ENCODE measurements at places on chromosomes 13 and 19. TPM values are rescaled to one million over a fixed set of nuclear protein-coding genes. Genes with fewer than 3 reads are reported as not detected.

GRCh38 chr19:57075801-57076492, 43.8 kb upstream of the USP29 start:
- H3K4me1 ChIP-seq = no peaks in the 10 kb centered on the region
- no peak for DNase-seq
- H3K27me3 ChIP-seq = no peaks in the 10 kb centered on the region

- H3K27ac ChIP-seq = no peak overlapping the region
- DNase-seq = no peak
- no peaks in the 10 kb centered on the region for H3K36me3 ChIP-seq
Observed at GRCh38 chr19:48194844-48195830, 24.7 kb downstream of the ZSWIM9 start.

DNA sequence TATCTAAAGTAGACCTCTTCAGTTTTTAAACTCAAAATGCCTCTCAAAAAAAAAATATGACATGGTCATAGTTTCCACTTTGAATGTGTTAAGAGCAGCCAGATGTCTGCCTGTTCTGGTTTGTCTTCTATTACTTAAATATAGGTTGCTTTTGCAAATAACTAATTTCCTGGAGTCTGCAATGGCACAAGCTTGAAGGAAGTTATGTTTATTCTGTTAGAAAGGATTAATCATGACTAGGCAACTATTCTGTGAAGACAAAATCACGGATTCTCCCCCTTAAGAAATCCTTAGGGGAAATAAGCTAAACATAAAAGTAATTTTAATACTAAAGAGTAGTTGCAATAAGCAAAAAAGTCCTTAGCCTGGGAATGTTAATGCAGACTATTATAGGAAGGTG, 26.3 kb downstream of the SKA3 start:
- no peak overlapping the region for H3K4me3 ChIP-seq
- H3K27ac ChIP-seq = no peak overlapping the region
- no peak for DNase-seq
- no peaks in the 10 kb centered on the region for H3K27me3 ChIP-seq
- H3K36me3 ChIP-seq = peaks cover 9% of the 10 kb centered on the region

- H3K4me1 ChIP-seq = peaks cover 31% of the 10 kb centered on the region
- peak overlapping the region; percentile 70 for H3K27ac ChIP-seq
- peak; percentile 78 for DNase-seq
- no peak overlapping the region for H3K4me3 ChIP-seq
- no peaks in the 10 kb centered on the region for H3K27me3 ChIP-seq
Observed at GRCh38 chr19:18194554-18195238, 1.7 kb downstream of the MPV17L2 start.

- no peaks in the 10 kb centered on the region for H3K27me3 ChIP-seq
- H3K4me3 ChIP-seq = no peak overlapping the region
- peaks cover 8% of the 10 kb centered on the region for H3K4me1 ChIP-seq
- no peak overlapping the region for H3K27ac ChIP-seq
- H3K36me3 ChIP-seq = no peaks in the 10 kb centered on the region
- DNase-seq = no peak
Observed at GRCh38 chr19:31335716-31336115, 13.5 kb downstream of the TSHZ3 start.

DNA sequence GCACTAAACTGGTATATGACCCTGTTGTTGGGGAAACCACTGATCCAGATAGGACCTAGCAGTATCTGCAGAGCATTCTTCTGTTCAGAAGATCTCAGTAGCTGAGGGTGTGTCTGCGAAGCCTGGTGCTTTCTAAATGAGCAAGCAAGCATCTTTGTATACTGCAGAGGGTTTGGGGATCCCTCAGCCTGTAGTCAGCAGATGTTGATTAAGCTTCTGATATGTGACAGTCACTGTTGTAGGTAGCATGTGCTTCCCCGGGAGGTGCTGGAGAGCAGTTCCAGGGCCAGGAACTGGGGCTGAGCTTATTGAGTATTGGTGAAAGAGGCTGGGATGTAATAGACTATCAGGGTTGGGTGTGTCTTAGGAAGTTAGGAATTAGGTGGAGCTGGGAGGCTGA, 1.5 kb downstream of the SCAF1 start:
- H3K27ac ChIP-seq = no peak overlapping the region
- no peaks in the 10 kb centered on the region for H3K27me3 ChIP-seq
- no peak overlapping the region for H3K4me3 ChIP-seq

DNA sequence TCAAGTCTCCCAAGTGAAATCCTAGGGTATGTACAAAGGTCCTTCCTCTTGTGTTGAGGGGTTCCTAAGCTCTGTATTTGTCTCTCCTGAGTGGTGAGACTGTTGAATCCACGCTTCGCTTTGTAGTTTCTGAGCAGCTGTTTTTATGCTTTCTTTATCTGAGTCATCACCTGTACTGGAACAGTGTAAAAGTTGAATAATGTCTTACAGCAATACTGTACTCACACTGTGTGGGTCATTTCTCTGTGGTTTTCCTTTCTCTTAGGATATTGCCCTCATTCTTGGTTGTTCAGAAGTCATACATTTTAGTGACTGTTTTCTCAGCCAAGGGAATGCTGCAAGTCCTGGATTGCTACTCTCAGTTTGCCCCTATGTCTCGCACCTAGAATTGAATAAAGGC, 1596.6 kb downstream of the SLITRK5 start:
- no peak for DNase-seq
- no peaks in the 10 kb centered on the region for H3K4me1 ChIP-seq
- H3K36me3 ChIP-seq = no peaks in the 10 kb centered on the region
- no peak overlapping the region for H3K27ac ChIP-seq
- H3K27me3 ChIP-seq = no peaks in the 10 kb centered on the region
- H3K4me3 ChIP-seq = no peak overlapping the region

DNA sequence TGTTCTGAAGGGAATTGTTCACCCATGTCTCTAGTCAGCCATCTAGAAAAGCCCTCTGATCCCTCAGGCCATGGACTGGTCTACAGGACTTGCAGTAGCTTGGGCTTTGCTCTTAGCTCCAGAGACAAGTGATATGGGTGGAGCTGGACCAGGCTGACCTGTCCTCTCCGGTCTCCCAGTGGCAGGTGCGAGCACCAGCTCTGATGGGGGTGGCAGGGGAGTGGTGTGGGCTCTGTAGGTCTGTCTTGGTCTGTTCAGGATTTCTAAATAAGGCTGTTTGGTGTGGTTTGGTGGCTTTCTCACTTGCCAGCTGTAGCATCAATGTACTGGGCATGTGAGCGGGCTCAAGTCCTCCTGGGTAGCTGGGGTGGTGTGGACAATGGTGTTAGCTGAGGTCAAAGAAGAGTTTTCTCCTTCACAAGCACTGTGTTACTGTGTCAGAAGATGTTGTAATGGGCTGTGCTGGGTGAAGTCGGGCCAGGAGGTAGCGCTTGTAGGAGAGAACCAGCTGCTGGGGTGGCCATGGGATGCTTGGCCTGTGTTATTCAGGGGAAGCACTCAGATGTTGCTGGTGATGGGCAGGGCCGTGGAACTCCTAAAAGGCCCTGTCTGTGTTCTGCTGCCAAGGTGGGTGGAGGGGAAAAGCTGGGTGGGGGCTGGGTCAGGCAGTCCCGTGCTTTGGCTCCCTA, 16.9 kb downstream of the GPC6 start:
- no peaks in the 10 kb centered on the region for H3K27me3 ChIP-seq
- H3K36me3 ChIP-seq = no peaks in the 10 kb centered on the region
- DNase-seq = no peak
- no peak overlapping the region for H3K4me3 ChIP-seq

DNA sequence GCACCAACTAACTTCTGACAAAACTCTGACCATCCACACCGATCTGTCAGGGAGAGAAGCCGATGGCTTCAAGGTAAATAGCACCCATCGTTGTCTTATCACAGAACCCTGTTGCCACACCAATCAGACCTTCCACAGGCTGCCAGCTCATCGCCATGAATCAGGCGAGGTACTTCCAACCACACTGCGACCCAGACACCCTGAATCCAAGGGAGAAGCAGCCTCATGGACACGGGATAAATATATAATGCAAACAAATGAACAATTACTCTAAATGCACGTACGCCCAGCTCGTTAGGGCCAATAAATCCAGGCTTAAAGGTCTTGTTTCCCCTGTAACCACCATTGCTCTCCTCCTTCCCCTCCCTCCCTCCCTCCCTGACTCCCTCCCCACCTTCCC, 20.8 kb downstream of the RANBP3 start:
- no peak overlapping the region for H3K4me3 ChIP-seq
- H3K36me3 ChIP-seq = peaks cover 9% of the 10 kb centered on the region
- no peak overlapping the region for H3K27ac ChIP-seq

DNA sequence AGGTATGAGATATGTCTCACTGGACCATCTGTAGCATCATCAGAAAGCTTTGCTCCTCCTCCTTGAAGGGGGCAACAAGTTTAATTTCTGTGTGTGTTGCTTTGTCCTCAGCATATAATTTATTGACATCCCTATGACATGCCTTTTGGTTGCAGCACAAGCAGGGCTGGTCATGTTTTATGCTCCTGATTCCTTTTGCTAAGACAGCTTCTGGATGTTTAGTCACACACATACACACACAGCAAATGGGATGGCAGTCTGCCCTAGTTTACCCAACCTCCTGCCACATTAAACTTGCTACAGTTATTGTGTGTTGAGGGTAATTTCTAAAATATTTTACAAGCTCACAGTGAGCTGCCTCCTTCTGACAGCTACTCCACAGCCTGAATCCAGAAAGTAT, 217.9 kb upstream of the RXFP2 start:
- no peak for DNase-seq
- no peak overlapping the region for H3K4me3 ChIP-seq
- H3K27ac ChIP-seq = no peak overlapping the region
- no peaks in the 10 kb centered on the region for H3K27me3 ChIP-seq

- no peak for DNase-seq
- H3K4me1 ChIP-seq = no peaks in the 10 kb centered on the region
- H3K36me3 ChIP-seq = no peaks in the 10 kb centered on the region
Observed at GRCh38 chr13:26446751-26447150, 110.7 kb upstream of the WASF3 start.

GRCh38 chr13:23445794-23446193, 12.3 kb upstream of the SACS start:
- no peaks in the 10 kb centered on the region for H3K4me1 ChIP-seq
- peaks cover 4% of the 10 kb centered on the region for H3K27me3 ChIP-seq
- H3K4me3 ChIP-seq = no peak overlapping the region
- H3K27ac ChIP-seq = no peak overlapping the region

The LPAR2 gene
- total RNA-seq = 30.3 TPM

The MBD3L3 gene
- total RNA-seq = not detected

The ZNF790 gene
- total RNA-seq = 15.1 TPM

The C1QTNF9 gene
- not detected for total RNA-seq

The ODAD3 gene
- 0.62 TPM for total RNA-seq

The ADAT3 gene
- total RNA-seq = 13.9 TPM

The OR7C2 gene
- not detected for total RNA-seq

Data from B cell (primary cell).